ENCODE measurements at places on chromosomes 7 and 10. TPM values are rescaled to one million over a fixed set of nuclear protein-coding genes. Genes with fewer than 3 reads are reported as not detected.

GRCh38 chr7:15049157-15049556 lies 146.6 kb upstream of the DGKB start:
- no peaks in the 10 kb centered on the region for H3K27me3 ChIP-seq
- H3K4me1 ChIP-seq, result no peaks in the 10 kb centered on the region
- no peak overlapping the region for H3K27ac ChIP-seq
- DNase-seq, result no peak

GRCh38 chr7:140639366-140640053 lies 1.1 kb downstream of the DENND2A start:
- H3K36me3 ChIP-seq, result no peaks in the 10 kb centered on the region
- H3K27ac ChIP-seq, result peak overlapping the region; percentile 98
- DNase-seq, result peak; percentile 76
- peak overlapping the region; percentile 68 for H3K4me3 ChIP-seq
- no peaks in the 10 kb centered on the region for H3K27me3 ChIP-seq

DNA sequence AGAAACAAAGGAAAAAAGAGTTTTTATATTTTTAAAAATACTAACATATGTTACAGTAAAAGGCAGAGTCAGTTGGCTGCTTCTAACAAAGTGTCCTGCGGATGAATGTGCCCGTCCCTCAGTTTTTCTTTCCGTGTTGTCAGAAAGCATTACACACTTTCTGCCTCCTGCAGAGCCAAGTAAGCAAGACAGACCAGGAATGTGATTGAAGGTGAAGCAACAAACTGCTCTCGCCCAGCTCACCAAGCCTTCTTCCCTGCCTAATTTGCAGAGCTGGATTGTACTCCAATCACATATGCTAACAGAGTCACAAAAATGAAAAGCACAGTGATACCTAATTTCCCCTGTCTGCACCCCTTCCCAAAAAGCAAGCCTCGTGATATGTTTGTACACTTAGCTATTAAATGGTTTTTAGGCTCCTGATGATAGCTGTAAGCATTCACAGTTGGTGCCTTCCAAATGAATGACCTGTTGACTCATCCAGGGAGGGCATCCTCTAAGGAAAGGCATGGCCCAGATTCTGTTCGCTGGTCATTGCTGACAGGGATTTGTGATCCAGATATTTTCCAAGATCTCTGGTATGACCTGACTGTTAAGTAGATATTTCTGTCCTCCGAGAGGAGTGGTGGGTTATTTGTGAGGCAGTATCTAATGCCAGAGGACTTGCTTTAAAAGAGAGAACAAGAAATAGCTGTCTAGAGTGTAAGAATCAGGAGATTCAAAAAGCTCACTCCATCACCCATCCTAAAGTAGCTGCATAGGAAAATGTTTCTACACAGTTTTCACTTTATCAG lies 187.3 kb upstream of the PLXDC2 start:
- no peak overlapping the region for H3K4me3 ChIP-seq
- DNase-seq, result no peak
- H3K36me3 ChIP-seq, result no peaks in the 10 kb centered on the region
- no peaks in the 10 kb centered on the region for H3K27me3 ChIP-seq

GRCh38 chr7:1899196-1899595 lies 229.1 kb downstream of the ELFN1 start:
- no peak overlapping the region for H3K27ac ChIP-seq
- H3K4me3 ChIP-seq, result no peak overlapping the region
- DNase-seq, result no peak
- peaks cover 17% of the 10 kb centered on the region for H3K36me3 ChIP-seq

DNA sequence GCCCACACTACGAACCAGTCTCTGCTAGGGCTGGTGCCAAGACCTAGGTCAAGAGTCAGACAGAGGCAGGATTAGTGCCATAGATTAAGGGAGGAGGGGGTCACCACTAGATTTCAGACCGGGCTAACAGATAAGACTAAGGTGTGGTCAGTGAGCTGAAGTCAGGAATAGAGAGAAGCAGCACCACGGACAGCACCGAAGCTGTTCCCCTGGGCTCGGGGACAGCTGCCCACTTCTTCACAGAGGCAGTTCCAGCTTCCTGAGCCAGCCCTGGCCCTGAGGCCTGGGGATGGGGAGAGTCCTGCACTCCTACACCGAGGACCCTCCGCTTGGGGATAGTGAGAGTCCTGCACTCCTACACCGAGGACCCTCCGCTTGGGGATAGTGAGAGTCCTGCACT lies 11.2 kb upstream of the JAKMIP3 start:
- no peak for DNase-seq
- H3K27ac ChIP-seq, result no peak overlapping the region
- no peaks in the 10 kb centered on the region for H3K36me3 ChIP-seq
- H3K4me1 ChIP-seq, result no peaks in the 10 kb centered on the region

DNA sequence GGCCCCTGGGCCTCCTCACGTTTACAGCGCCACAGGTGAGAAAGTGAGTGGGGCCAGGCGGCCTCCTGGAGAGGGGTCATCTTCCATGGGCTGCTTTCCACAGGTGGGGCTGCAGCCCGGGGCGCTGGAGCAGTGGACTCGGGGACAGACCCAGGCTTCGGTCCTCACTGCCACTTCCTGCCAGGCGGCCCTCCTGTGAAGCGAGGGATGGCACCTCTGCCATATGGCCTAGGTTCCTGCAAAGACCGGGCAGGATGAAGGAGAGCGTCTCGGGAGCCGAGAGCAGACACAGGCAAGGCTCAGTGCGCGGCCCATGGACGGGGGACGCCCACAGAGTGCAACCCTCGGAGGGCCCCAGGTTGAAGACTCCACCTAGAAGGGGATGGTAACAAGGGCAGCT lies 106.8 kb downstream of the MAD1L1 start:
- DNase-seq, result no peak
- H3K4me1 ChIP-seq, result peaks cover 9% of the 10 kb centered on the region
- no peaks in the 10 kb centered on the region for H3K36me3 ChIP-seq
- no peak overlapping the region for H3K4me3 ChIP-seq
- H3K27ac ChIP-seq, result no peak overlapping the region
- H3K27me3 ChIP-seq, result no peaks in the 10 kb centered on the region

GRCh38 chr10:72310636-72311035 lies 36.9 kb downstream of the DDIT4 start:
- H3K4me1 ChIP-seq, result peaks cover 59% of the 10 kb centered on the region
- no peaks in the 10 kb centered on the region for H3K36me3 ChIP-seq
- no peak overlapping the region for H3K4me3 ChIP-seq

GRCh38 chr10:137031-137430 lies 1.8 kb downstream of the ZMYND11 start:
- H3K36me3 ChIP-seq, result no peaks in the 10 kb centered on the region
- DNase-seq, result no peak
- H3K27ac ChIP-seq, result no peak overlapping the region

GRCh38 chr10:31261511-31262311 lies 57.3 kb upstream of the ZEB1 start:
- peak overlapping the region; percentile 58 for H3K27ac ChIP-seq
- peaks cover 24% of the 10 kb centered on the region for H3K4me1 ChIP-seq

DNA sequence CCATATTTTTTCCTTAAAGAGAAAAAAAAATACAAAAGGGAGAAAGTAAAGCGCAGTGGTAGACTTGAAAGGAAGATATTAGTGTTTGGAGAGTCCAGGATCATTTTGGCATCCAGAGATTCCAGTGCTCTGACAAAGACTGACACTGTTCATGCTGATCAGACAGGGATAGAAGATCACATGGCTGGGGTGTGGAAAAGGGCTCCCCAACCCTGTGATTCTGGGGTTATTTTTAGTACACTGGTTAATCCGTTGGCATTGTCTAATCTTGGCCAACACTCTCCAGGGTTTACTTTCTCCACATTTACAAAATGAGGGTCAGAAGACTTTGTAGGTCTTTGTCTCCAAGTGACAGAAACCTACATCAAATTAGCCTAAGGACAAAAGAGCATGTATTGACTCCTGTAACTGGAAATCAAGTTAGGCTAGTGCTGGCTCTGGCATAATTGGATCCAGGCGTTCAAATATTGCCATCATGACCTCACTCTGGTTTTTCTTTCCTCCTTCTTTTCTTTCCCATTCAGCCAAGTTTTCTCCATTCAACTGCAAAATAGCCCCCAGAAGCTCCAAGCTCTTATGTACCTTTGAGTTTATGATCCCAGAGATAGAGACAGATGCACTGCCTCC lies 181.6 kb downstream of the PHTF2 start:
- H3K36me3 ChIP-seq, result no peaks in the 10 kb centered on the region
- no peaks in the 10 kb centered on the region for H3K4me1 ChIP-seq
- no peak overlapping the region for H3K4me3 ChIP-seq

DNA sequence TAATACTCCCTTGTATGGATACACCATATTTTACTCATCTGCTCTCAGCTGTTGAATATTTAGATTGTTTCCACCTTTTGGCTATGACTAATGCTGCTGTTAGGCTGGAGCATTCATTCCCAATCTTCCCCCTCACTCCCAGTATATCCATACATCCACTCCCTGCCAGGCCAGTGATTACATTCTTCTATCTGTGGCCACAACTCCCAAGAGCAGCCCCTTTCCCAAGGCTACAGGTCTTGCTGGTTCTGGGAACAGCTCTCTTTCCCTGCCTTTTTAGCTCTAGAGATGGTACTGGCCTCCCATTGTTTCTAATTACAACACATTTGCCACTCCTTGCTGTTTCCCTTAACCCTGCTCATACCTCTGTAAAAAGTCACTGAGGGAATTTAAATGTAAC lies 28.2 kb downstream of the SFR1 start:
- H3K27ac ChIP-seq, result no peak overlapping the region
- H3K27me3 ChIP-seq, result no peaks in the 10 kb centered on the region
- H3K4me3 ChIP-seq, result no peak overlapping the region
- no peaks in the 10 kb centered on the region for H3K36me3 ChIP-seq
- no peak for DNase-seq
- no peaks in the 10 kb centered on the region for H3K4me1 ChIP-seq

DNA sequence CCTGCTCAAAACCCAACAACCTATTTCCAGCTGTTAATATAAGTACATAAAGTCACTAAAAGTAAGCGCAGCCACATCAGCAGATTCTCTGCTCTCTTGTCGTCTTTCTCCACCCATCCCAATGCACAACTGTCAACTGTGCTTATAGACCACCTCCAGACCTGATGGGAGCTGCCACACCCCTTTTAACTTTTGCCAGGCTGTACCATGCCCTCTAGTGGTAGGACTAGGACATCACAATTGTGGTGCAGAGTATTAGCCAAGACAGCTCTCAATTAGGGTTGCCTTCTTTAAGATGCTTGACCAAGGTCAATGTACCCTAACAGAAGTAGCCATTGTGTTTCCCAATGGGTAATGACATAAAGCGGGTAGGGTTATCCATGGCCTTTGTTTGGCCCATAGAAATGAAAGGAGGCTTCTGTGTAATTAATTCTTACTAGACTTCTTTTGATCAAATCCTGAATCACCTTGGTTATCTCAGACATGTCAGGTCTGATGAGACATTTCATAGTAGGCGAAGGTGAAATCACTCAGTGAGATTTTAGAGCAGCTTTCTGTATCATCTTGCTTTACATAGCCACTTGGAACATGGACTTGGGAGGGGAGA lies 68.1 kb downstream of the SCRN1 start:
- no peak overlapping the region for H3K27ac ChIP-seq
- no peak for DNase-seq
- no peaks in the 10 kb centered on the region for H3K27me3 ChIP-seq

Gene EBLN1
- not detected for total RNA-seq

Gene HOXA1
- total RNA-seq, result 0.15 TPM

Gene FIS1
- 268 TPM for total RNA-seq

Gene WNT8B
- not detected for total RNA-seq

Gene HABP2
- not detected for total RNA-seq

Gene CTAGE15
- not detected for total RNA-seq

Gene MINDY4
- total RNA-seq, result 2.1 TPM

All from heart right ventricle (tissue), 16 donors.